Common myeloid progenitor, CD34-positive (primary cell): ENCODE measurements at places on chromosomes 1 and 21.

DNA sequence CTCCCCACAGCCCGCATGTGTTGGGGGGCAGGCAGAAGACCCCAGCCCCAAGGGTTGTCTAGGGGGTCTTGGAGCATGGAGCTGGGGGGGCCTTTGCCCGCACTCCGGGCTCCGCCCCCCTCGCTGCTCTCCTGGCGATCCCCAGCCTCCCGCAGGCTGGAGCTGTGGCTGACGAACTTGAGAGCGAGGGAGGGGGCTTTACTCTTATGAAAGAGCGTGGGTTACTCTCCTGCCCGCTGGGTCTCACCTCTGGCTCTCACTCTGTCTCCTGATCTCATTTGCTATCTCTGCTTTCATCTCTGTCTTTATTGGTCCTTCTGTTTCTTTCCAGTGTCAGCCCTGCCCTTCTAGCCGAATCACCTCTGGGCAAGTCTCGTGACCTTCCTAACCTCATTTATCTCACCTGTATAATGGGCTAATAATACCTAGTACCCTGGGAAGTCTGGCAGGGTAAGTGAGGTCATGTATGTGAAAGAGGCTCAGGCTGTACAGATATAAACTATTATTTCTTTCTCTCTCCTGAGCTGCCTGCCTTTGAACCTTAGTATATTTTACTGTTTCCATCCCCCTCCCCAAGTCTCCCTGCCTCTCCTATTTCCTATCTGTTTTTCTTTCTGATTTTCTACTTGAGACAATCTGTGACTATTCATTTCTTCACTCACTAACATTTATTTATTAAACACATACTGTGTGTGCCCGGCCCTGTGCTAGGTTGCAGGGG, 731 bp downstream of the EFNA4 start:
- peak; percentile 72 for DNase-seq

- no peak for DNase-seq
Observed at GRCh38 chr1:66078412-66078811, 285.7 kb downstream of the PDE4B start.

DNA sequence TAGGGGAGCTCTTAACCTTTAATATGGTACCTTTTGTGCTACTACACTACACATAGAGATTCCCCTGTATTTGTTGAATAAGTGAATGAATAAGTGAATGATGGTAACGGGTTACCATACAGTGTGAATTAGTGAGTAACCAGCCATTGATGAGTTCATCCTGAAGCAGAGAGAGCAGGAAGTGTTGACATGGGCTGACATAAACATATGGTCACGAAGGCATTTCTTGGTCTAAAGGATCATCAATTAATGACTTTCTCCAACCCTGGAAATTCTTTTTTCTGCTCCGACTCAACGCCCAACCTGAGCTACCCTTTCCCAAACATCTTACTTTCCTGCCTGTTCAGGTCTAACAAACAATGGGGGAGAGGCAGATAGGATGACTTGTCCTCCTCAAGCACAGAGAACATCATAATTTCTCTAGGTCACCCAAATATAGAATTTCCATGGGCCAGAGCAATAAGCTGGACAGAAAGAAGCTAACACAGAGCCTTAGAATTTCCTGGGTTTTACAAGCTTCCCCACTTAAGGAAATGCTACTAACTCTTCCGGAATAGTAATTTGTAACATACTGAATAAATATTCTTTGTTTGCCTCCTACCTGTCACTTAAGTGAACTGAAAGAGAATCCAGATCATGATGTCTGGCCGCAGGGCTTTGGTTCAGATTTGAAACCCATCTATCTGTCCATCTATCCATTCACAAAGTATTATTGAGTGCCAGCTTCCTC, 114.7 kb upstream of the NGF start:
- no peak for DNase-seq

DNA sequence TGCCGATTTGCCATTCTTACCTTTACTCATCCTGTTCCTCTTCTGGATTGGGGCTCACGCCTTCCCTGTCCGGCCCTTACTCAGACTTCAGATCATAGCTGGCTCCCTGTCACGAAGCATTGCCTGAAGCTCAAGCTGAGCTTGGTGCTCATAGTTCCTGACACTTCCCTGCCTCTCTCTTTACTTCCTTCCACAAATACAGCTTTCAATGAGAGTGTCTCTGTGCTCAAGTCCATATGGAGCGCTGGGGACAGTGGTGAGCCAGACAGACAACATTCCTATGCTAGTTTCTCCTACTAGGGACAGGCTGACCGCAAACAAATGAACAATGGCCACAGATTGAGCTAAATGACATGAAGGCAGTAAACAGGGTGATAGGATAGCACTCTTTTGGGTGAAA, 38.1 kb downstream of the HHAT start:
- no peak for DNase-seq

GRCh38 chr1:102772831-102773230, 335.5 kb downstream of the COL11A1 start:
- DNase-seq = no peak

DNA sequence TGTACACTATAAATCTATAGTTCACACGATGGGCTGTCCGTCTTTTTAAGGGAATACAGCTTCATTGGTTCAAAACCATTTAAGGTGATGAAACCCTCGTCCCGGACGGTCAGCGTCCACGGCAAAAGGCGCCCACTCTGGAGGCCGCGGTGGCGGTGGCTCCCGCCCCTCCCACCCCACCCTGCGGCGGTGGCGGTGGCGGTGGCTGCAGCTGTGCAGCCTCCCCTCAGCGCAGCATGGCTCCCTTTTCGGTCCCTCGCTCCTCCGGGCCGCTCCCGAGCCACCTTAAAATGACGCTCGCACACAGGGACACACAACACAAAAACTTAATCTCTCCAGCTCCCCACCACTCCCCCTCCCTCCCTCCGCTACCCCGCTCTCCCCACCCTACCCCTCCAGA, 69.1 kb downstream of the WLS start:
- DNase-seq = no peak

DNA sequence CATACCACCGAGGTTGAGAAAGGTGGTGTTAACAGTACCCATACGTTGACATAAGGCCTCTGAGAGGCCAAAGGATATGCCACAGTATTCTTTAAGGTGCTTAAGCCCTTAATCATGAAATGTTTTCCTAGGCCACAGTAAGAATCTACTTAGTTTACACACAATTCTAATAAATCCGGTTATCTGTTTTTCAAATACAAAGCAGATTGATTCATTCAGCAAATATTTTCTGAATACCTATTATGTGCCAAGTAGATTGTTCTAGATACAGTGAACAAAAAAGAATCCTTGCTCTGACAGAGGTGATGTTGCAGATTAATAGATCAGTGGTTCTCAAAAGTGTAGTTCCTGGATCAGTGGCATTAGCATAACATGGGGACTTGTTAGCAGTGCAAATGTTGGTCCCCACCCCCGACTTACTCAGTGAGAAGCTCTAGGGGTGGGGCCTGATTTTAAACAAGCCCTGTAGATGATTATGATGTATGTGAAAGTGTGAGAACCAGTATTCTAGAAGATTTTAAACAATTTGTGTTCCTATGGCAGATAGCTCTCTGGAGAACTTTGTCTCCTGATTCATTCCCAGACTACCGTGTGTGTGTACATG, 61.6 kb downstream of the NFIA start:
- DNase-seq = no peak

DNA sequence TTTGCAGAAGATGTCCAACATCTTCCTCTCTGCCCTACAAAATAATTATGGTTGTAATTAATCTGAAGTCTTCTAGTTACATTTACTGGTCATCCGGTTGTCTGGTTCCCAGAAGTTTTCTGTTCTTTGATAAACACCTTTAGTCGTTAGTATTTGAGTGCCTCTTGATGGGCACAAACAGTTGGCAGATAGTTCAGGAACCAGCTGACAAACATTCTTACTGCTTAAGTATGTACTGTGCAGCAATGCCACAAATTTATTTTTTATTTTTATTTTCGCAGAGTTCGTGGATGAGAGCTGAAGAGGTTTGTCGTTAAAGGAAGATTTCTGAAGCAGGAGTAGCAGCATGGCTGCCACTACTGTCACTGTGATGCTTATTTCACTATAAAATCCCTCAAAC, 84.7 kb downstream of the RABGAP1L start:
- no peak for DNase-seq

DNA sequence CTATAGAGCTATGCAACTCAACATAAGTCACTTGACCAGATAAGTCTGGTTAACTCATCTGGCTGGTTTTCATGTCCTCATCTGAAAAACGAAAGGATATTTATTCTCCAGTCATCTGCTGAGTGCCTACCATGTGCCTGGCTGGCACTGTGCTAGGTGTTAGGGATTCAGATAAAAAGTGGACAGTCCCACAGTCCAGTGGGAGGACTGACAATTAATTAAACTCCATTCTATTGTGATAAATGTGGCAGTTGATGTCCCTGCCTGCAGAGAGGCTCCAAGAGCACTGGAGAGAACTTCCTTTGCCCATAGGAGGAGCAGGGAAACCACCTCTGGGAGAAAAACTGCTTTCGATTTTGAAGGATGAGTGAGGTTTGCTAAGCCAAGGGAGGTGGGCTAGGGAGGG, 5.4 kb downstream of the NUAK2 start:
- DNase-seq = no peak

DNA sequence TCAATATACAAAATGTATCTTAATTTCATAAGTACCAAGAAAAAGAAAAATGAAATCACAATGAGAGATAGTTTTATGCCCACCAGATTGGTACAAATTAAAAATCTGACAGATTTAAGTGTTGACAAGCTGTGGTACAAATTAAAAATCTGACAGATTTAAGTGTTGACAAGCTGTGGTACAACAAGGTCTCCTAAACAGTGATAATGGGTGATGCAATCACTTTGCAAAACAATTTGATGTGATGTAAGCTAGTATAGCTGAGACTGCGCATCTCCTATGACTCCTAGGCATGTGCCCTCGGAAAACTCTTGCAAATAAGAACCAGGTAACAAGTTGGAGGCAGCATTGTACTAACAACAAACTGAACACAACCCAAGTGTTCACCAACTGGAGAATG, 100.6 kb downstream of the LPAR3 start:
- DNase-seq = no peak

GRCh38 chr1:102241431-102242338, 245.0 kb upstream of the OLFM3 start:
- no peak for DNase-seq

GRCh38 chr1:20361401-20361800, 70.7 kb downstream of the VWA5B1 start:
- DNase-seq = no peak

GRCh38 chr1:209626346-209627026, 25.7 kb downstream of the LAMB3 start:
- no peak for DNase-seq

- peak; percentile 4 for DNase-seq
Observed at GRCh38 chr21:16357994-16358393, 628.2 kb downstream of the USP25 start.

- no peak for DNase-seq
Observed at GRCh38 chr1:112722601-112723510, 7.7 kb upstream of the PPM1J start.

DNA sequence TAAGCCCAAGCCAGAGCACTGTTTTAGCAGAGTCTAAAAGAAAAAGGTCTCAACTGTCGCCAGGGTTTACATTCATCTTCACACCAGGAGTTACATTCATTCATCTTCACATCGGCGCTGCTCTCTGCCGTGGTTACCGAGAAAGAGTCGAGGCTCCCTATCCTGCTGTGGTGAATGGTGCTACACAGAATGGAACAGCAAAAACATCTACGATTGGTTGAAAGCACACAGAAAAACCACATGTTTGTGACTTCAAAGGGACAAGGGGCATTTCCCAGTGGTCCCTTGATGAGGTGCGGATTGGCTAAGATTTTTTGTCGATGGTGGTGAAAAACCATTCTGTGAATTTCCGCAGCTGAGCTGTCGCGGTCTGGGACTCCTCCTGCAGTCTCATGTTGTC, 231.1 kb downstream of the SIPA1L2 start:
- DNase-seq = no peak

- no peak for DNase-seq
Observed at GRCh38 chr1:51523931-51524330, 4.9 kb upstream of the EPS15 start.

- DNase-seq = no peak
Observed at GRCh38 chr1:238404481-238404880, 513.8 kb upstream of the ZP4 start.

DNA sequence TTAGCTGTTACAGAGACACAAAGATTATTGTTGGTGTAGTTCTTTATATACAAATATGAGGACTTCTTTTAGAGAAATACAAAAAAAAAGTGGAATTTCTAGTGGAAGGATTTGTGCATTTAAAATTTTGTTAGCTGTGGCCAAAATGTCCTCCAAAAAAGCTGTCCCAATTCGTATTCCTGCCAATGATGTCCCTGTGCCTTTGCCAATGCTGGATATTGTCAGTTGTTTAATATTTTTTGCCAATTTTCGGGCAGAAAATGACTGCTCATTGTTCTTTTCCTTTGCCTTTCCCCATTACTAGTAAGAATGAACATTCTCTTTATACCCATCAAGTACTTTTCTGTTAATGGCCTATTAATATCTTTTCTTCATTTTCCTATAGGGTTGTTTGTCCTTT, 110.0 kb upstream of the HOOK1 start:
- no peak for DNase-seq

DNA sequence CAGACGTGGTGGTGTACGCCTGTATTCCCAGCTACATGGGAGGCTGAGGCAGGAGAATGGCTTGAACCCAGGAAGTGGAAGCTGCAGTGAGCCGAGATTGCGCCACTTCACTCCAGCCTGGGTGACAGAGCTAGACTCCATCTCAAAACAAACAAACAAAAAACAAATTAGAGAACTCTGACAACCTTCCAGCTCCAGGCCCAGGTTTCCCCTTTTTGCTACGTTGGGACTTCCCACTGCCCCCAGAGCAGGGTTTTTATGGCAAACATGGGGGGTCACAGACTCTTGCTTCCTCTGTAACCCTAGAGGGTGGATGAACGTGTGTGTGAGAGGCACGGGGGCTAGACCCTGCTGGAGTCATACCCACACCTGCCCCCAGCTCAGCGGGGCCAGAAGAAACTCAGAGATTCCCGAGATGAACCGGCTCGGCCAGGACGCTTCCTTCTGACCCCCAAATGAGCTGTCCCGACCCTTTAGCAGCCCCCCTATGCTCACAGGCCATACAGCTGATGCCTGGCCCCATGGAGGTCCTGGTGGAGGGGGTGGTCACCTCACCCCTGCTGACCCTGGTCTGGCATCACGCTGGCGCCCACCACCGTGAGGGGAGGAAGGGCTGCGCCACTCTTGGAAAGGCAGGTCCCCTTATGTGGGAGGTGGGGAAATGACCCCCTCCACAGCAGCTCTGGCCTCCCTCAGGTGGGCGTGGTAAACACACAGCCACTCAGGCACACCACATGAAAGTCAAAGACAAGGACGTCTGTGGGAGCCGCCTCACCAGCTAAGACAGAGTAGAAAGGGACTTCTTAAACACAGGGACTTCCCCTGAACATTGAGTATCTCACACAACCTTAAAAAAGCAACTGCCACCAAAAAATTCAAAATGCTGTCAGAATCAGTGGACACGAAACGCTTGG, 7.1 kb downstream of the GPR157 start:
- DNase-seq = no peak

GRCh38 chr1:224632921-224633321, 16.8 kb downstream of the CNIH3 start:
- DNase-seq = no peak
